Natural killer cell treated with Interleukin-12 subunit alpha and Interleukin-12 subunit beta and Interleukin-15 and Interleukin-18, amount 100 ng/mL, for 72 hours (primary cell): ENCODE measurements at places on chromosomes 3 and 15. TPM values are rescaled to one million over a fixed set of nuclear protein-coding genes. Genes with fewer than 3 reads are reported as not detected.

The KIF7 gene
- total RNA-seq: 1.00 TPM

The PRSS50 gene
- not detected for total RNA-seq

The RAB8B gene
- total RNA-seq: 49.1 TPM

The TNFSF10 gene
- total RNA-seq: 111 TPM

The DPPA4 gene
- 0.36 TPM for total RNA-seq

The INSYN1 gene
- not detected for total RNA-seq

The ZNF620 gene
- total RNA-seq: 6.2 TPM

The ZMYND10 gene
- 0.95 TPM for total RNA-seq

The ACSBG1 gene
- not detected for total RNA-seq

The CHL1 gene
- total RNA-seq: not detected
